ENCODE measurements at places on chromosomes 13 and 19.

- no peak for DNase-seq
Observed at GRCh38 chr19:54133312-54133956, 4.1 kb upstream of the CNOT3 start.

DNA sequence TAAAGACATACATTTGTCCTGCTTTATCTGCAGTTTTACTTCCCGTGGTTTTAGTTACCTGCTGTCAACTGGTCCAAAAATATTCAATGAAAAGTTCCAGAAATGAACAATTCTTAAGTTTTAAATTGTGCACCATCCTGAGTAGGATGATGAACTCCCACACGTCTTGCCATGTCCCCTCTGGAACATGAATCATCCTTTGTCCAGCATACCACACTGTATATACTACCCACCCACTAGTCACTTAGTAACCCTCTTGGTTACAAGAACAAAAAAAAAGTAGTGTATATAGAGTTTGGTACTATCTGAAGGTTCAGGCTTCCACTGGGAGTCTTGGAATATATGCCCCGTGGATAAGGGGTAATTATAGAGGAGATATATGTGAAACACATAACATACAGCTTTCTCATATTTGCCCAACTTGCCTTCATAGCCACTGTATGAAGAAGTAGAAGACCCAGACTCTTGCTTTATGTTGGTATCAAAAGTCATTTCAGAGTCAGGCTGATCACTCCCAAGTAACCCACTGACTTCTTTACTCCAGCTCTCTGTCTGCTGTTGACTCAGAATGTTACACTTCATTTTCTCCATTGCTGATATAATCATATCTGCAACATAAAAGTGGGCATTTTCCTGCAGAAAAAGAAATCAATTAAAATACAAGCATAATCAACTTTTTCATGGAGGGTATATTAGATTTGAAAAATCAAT lies 19.3 kb downstream of the RUBCNL start:
- no peak for DNase-seq

DNA sequence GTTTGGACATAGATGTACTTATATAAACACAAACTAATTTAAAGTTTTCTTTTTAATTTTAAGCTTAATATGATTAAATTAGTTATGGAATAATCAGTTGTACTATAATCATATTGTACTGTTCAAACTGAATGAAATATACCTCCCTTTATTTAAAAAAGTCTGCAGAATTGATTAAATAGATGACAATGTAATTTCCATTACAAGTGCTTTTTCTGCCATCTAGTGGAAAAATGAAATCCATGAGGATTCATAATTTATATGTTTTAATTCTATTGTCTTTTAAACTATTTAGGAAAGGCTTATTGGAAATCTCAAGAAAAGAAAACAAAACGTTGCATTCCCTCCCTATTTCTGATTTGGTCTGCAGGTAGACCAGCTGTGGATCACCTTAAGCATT lies 30.9 kb downstream of the MZT1 start:
- no peak for DNase-seq

DNA sequence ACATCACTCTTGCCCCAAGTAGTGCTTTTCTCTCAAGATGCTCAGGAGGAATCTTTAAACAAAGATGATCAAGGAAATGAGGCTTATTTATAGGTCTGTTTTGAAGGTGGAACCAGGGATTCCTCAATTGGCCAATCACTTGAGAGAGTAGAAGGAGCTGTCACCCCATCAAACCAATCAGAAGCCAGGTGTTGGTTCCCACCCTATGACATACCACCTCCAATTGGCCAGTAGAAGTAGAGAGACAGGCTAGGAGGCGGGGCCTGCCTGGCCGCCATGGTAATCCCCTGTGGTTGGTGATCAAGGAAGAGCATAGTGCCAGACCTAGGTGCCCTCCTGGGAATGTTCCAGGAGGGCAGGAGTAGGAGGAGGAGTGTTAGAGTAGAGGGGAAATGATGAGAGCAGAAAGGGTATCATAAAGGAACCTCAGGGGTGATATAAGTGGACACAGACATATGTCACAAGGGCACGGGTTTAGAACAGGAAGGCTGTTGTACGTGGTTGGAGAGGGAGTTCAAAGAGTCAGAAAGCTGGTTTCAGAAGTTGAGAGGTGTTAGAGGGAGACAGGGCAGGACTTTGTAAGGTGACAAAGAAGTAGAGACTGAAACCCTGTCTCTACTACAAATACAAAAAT lies 10.5 kb downstream of the PMIS2 start:
- DNase-seq: no peak

DNA sequence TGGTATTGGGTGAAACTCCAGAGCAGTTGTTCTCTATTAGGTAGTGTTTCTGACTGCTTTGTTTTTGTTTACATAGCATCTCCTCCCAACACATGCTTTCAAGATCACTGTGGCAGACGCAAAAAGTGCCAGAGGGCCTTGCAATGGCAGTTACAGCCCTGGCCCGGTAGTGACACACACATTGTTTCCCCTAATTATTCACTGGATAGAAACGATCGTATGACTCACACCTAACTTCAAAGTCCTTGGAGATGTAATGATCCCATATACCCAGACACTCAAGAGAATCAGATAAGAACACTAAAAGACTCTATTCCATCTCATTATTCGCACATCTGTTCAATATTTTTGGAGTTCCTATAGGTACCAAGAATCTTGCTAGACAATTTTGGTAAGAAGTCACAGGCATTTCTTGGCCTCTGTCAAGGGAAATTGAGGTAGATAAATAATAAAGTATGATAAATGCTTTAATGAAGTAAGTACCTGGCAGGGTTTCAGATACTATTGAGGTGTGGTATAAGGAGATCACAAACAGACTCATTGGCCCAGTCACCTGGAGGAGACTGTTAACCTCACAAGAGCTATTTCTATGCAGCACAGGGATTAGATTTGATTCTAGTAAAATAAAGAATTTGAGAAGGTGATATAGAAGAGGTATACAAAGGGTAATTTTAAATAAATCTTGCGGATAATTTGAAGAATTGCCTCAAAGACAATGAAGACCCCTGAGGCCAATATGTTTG lies 485.3 kb downstream of the SLITRK6 start:
- no peak for DNase-seq

GRCh38 chr13:43786766-43787517 lies at the start of gene ENOX1:
TSS of gene ENOX1 (minus strand) at chr13:43786972.
- peak; percentile 26 for DNase-seq

DNA sequence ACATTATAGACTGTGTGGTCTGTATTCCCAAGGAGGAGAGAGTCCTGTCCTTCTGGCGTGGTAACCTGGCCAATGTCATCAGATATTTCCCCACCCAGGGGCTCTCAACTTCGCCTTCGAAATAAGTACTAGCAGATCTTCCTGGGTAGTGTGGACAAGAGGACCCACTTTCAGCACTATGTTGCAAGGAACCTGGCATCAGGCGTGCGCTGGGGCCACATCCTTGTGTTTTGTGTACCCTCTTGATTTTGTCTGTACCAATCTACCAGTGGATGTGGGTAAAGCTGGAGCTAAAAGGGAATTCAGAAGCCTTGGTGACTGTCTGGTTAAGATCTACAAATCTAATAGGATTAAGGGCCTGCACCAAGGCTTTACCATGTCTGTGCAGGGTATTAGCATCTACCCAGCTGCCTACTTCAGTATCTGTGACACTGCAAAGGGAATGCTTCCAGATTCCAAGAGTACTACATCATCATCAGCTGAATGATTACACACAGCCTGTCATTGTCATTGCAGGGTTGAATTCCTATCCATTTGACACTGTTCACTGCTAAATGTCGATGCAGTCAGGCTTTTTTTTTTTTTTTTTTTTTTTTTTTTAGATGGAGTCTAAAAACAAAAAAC lies 148.0 kb downstream of the PRR20E start:
- no peak for DNase-seq

GRCh38 chr19:4889034-4889815 lies 13.5 kb downstream of the ARRDC5 start:
- no peak for DNase-seq

DNA sequence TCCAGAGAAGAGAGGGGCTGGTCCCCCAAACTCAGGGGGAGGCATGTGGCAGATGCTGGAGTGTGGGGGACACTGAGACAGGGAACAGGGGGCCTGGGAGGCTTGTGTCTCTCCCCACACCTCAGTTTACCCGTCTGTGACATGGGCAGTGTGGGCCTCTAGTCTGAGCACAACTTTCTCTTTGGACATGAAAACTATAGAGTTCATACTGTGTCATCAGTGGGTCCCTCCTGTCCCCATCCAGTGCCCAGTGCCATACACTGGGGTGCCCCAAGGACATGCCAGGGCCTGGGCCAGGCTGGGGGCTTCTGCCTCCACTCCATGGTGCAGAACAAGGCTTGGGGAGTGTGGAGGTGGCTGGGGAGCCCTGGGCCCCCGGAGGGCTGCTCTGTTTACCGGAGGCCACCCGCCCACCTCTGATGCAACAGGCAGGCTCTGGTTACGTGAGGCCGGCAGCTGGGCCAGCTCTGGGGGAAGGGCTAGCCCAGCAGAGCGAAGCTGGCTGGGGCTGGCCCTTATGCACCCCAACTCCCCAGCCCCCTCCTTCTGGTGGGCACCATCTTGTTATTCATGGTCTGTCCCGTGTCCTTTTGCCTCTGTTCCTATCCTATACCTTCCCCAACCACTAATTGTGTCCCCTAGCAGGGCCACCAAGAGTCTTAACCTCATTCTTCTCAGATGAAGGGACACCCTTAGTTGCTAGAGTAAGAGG lies 1.9 kb upstream of the MEF2B start:
- no peak for DNase-seq

DNA sequence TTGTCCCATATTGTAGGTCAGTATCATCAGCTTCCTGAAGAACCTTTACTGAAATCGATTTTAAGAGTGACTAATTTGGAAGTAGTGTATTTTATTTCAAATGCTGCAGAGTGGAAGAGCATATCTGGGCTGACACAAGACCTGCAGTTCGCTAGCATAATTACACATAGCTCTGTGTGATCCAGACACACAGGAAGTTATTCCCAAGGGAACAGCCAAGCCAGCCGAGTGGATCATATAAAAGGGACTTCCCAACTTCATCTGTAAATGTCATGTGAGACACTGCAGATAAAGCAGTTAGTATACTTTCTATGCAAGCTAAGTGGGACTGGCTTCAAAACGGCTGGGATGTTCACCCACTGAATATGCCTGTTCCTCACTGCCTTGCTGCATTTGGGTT lies 760.4 kb downstream of the SLITRK1 start:
- DNase-seq: no peak

- DNase-seq: no peak
Observed at GRCh38 chr13:31880851-31881494, 141.6 kb downstream of the RXFP2 start.

DNA sequence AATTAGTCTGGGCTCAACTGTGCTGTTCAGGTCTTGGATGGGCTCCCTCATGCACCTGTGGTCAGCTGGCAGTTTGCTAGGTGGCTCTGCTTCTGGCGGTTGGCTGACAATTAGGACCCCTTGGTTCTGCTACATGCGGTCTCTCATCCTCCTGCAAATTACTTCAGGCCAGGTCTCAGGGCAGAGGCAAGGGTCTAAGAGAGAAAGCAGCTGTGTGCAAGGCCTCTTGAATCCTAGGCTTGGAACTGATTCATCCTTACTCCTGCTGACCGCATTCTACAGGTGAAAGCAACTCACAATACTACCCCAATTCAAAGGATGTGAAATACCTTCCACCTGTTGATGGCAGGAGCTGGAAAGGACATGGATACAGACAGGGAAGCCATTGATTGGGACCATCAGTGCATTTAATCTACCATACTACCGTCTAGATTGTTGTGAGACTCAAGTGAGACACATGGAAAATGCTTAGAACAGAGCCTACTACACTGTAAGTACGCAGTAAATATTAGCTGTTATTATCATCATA lies 19.1 kb downstream of the CBY2 start:
- no peak for DNase-seq

GRCh38 chr13:66461021-66461420 lies 769.1 kb downstream of the PCDH9 start:
- DNase-seq: no peak

DNA sequence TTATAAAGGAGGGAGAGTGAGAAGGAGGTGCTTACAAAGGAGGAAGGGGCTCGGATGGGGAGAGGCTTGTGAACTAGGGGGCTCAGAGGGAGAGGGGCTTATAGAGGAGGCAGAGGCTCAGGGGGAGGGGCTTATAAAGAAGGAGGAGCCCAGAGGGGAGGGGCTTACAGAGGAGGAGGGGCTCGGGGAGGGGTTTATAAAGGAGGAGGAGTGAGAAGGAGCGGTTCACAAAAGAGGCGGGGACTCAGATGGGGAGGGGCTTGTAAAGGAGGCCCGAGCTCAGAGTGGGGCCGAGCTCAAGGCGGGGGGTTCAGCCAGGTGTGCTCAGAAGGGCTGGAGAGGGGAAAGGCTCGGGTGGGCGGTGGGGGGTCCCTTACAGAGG lies 500 bp downstream of the SMIM24 start:
- no peak for DNase-seq

GRCh38 chr13:30268673-30269072 lies 38.7 kb downstream of the KATNAL1 start:
- DNase-seq: no peak

DNA sequence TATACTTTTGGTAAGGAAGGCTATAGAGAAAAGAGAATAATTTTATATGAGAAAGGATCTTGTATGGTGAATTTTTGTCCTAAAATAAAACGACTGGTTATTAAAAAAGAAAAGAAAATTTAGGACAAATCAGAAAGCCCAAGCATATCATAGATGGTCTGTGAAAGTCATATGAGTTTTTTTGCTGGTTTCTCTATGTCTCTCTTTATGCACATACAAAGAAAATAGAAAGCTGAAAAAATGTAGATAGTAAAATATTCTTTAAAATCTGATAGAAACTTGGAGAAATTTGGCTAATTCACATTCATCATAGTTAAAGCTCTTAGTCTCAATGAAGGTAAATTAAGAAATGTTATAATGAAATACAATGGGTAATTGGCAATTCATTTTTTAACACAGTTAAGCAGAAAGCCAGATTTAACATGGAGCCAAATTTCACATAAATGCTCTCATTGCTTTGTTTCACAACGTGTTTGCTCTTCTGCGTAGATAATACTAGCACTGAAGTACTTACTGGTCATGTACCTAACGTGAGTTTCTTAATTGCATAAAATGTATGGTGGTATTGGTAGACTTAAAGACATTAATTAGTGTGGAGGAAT lies 621.5 kb upstream of the ATXN8OS start:
- no peak for DNase-seq

DNA sequence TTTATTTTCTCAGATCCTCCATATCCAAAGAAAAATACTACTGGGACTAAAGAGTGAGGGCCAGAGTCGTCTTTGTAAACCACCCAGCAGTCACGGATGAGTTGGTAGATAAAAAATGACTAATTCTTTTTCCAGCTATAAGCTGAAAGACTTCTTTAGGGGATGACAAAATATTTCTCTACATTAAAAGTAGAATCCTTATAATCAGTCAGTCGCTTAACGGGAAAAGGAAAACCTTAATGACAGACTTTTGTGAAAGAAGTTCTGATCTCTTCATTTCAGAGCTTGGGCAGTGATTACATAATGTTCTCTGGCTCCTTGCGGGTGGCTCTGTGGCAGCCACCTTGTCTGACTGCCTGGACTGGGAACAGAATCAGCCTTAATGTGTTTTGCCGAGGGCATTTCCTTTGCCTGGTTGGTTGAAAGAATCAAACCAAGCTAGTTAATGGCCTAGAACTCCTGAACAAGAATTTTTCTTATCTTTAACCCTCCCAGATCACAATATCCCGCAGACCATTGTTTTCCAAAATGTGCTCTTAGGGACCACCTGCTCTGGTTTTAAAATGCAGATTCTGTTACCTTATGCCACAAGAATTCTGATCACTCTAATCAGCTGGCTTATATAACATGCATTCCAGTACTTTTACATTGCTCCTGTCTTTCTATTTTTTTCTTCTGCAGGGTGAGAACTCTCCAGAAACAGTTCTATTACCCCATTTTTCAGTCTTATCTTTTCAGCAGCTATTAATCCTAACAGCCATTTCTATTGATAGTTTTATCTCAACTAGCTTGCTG lies 2.5 kb downstream of the ITM2B start:
- no peak for DNase-seq

Measured in stimulated activated CD4-positive, alpha-beta T cell treated with anti-CD3 and anti-CD28 coated beads, Interleukin-1b, Interleukin-23, amount 100 ng/mL, for 4 hours (primary cell).